Esophagus muscularis mucosa (tissue), 4 donors: ENCODE measurements at places on chromosomes 2 and 18. TPM values are rescaled to one million over a fixed set of nuclear protein-coding genes. Genes with fewer than 3 reads are reported as not detected.

Gene ACAA2
- total RNA-seq = 101 TPM

DNA sequence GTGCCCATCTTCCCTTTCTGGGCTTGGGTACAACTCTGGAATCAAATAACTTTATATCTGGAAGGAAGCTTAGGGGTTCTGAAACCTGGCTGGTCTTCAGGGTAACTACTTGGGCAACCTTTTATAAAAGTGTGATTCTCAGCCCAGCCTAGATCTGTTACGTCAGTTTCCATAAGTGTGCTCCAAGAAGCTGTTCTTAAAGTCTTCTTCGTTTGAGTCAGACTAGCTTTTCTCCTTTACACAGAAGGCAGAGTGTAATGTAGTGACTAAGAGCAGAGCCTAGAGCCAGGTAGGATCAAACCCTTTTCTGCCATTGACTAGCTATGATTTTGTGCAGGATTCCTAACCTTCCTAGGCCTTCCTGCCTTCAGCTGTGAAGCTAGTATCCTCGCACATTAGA lies 5.8 kb downstream of the ITGA6 start:
- DNase-seq = no peak

DNA sequence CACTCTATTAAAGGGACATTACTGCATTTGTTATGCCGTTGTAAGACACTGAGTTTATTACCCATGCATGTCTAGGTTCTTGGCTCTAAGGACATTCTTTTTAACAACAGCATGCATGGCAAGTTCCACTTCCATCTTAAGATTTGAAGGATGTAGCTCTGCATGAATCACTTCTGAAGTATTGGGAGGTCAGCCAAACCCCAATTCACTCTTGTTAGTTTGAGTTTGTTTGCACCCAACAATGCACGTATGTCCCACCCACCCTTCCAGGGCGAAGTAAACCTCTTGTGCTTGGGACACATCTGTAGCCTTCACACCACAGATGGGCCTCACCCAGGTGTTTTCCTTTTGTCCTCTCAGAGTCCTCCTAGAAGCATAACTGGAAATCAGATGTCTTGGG lies 5.6 kb upstream of the LAMA3 start:
- DNase-seq = no peak

Gene KCNJ3
- 1.1 TPM for total RNA-seq

DNA sequence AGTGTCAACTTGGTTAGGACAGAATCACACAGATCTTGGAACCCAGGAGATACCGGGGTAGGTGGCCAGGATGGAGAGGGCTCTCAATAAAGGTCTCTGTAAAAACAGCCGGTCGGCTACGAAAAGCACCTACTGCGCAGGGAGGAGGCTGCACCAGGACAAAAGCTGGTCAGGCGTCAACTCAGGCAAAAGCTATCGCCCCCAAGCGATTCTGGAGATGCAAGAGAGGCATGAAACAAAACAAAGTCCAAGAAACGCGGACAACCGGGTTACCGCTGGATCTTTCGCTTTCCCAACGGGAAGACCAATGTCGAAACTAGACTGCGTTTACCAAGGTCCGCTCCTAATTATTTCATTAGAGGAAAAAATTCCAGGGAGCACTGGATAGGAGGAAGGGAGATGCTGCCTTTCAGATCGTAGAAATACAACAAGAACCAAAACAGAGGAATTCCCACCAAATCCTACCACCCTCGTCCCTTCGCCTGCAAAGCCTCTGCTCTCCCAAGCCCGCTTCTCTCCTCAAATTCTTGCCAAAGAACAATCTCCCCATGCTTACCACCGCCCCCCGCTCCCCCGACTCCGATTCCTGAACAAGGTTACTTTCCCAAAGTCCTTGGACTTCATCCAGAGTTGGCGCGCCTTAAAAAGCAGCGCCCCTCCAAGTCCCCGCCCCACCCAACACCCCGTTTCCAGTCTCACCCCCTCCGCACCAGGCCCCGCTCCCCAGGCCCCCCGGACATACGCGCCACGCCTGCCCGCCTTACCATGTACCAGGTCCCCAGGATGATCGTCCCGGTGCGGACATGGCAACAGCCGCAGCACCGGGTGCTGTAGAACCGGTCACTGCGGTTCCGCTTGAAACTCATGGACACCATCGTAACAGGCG lies 539 bp downstream of the LAPTM4A start:
- no peak for DNase-seq

GRCh38 chr2:36579297-36579664 lies 18.7 kb downstream of the FEZ2 start:
- no peak for DNase-seq

Gene LRP2
- not detected for total RNA-seq
